ENCODE measurements at places on chromosomes 3 and 15.

DNA sequence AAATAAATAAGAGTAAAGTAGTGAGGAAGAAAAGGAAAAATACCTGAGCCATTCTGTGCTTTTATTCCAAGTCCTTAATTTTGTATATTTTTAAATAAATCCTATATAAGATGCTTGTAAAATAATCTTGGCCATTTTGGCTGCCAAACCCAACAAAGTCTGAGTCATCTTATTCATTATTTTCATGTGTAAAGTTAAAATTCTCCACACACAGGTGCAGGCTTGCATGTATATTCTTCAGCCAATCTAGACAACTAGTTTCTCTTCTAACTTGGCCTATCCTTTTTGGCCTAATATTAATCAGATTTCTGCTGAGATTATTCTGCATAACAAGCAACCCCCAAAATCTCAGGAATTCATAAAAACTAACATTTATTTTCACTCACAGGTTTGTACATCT, 189.8 kb upstream of the ATP11B start:
- no peak for DNase-seq

DNA sequence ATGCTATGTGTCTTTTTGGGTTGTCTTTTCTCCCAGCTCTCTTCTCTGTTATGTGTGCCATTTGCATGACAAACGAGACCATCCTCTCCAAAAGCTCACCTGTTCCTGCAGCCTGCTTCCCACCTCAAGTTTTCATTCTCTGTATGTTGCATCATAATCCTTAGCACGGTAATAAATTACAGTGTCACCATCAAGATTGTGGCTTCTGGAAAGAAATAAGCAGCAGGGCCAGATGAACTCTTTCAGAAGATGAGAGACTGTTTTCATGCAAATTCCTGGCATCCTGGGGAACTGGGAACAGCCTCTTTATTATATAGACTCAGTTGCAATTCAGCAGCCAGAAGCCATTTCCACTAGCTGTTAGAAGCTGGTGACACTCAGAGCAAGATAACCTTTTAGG, 436.7 kb downstream of the EPHB1 start:
- no peak for DNase-seq

- DNase-seq = no peak
These were observed 173.7 kb downstream of the B3GALNT1 start for GRCh38 chr3:160931474-160931873.

GRCh38 chr15:89556413-89557262, 18.6 kb upstream of the TICRR start:
- DNase-seq = peak; percentile 50

DNA sequence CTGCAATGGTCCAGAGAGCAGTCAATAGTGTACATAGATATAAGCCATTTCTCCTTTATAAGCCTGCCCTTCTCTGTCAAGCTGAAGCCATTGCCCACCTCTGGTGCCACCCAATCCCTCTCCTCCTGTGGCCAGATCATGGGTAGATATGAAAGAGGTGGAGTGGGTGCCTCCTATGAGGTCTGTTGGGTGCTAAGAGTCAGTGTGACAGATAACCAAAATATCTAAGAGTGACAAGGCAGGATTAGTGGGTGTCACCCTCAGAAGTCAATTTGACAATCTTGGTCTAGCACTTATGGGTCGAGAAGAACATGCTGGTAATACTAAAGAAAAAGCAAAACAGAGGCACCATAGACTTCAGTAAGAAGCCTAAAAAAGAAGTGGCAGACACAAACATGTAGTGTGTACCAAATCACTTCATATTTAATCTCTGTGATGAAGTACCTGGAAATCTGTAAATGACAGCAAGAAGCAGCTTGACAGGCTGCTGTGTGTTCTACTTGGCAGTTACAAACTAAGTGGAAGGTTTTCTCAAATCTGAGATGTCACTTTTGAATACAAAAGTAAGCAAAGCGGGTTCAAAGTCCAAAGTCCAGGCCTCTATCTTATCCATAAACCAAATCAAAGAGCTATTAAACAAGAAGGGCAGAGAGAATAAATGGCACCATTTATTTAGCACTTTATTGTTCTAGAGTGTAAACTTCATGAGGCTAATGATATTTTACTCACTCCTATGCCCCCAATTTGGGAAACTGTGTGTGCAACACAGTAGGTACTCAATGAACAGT, 118.9 kb upstream of the EOMES start:
- DNase-seq = no peak

DNA sequence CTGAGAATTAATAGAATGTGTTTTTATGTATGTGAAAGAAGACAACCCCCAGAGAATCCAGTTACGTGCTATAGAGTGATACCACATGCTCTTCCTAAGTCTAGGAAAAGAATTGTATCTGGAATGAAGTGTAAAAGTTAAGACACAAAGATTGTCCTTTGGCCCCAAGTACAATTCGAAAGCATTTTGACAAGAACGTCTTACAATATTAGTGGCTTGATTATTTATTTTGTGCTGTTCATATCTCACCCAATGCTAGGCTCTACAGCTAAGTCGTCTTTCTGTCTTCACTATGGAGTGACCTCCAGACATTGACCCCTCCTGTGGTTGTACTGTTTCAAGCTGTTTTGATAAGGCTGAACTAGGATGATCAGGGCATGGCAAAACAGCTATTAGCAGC, 345.7 kb upstream of the C2CD4B start:
- DNase-seq = no peak

- DNase-seq = no peak
These were observed 47.3 kb upstream of the PHLDB2 start for GRCh38 chr3:111811811-111812210.

DNA sequence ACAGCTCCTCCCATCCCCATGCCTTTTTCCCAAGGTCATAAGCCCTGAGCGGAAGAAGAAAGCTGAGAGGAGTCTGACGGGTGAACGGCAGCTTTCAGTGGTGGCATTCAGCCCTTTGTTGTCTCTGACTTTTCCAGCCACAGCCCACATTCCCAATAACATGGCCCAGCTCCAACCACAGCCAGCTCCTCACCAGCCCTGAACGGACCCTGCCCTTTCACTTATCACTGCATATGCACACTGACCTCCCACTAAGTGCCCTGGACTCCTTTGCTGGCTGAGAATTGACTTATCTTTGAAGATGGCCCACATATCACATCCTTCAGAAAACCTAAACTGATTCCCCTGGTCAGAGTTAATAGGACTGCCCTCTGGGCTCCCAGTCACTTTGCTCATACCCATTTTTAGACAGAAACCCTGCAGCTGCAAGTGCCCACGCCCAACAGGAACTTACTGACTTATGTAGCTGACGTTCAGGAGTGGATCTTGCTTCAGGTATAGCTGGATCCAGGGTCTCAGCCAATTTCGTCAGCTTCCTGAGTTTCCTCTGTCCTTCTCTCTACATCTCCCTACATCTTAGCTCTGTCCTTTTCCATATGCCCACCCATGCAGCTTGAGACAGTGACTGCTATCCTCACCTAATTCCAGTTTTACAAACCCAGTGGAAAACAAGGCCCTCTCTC, 348.5 kb upstream of the PROK2 start:
- no peak for DNase-seq

- DNase-seq = no peak
These were observed 33.3 kb upstream of the MRPS22 start for GRCh38 chr3:139310474-139310933.

DNA sequence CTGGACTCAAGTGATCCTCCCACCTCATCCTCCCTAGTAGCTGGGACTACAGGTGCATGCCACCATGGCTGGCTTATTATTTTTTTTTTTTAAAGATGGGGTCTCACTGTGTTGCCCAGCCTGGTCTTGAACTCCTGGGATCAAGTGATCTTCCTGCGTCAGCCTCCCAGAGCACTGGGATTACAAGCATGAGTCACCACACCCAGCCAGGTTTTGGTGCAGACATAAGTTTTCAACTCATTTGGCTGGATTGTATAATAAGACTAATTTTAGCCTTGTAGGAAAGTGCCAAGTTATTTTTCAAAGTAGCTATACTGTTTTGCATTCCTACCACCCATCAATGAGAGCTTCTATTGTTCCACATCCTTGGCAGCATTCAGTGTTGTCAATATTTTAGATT, 32.1 kb downstream of the BUB1B start:
- DNase-seq = no peak

DNA sequence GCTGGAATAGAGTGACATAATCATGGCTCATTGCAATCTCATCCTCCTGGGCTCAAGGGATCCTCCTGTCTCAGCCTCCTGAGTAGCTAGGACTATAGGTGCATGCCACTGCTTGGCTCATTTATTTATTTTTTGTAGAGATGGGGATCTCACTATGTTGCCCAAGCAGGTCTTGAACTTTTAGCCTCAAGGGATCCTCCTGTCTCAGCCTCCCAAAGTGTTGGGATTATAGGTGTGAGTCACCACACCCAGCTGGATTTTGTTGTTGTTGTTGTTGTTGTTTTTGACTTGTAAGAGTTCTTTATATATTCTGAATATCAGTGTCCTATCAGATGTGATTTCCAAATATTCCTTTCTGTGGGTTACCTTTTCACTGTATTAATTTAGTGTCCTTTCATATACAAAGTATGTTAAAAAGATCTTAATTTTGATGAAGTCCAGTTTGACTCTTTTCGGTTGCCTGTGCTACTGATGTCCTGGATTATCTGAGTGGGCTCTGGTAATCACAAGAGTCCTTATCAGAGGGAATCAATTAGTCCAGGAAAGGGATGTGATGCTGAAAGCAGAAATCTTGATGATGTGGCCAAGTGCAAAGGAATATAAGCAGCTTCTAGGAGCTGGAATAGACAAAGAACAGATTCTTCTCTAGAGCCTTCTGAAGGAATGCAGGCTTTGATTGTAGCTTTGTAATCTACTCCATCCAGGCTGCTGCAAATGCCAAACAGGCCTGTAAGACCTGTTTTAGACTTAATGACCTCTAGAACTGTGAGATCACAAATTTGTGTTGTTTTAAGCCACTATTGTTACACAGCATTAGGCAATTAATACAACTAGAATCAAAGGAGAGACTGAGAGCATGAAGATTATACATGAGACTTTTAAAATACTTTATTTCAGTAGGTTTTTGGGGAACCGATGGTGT, 30.2 kb downstream of the NCK1 start:
- peak; percentile 16 for DNase-seq

DNA sequence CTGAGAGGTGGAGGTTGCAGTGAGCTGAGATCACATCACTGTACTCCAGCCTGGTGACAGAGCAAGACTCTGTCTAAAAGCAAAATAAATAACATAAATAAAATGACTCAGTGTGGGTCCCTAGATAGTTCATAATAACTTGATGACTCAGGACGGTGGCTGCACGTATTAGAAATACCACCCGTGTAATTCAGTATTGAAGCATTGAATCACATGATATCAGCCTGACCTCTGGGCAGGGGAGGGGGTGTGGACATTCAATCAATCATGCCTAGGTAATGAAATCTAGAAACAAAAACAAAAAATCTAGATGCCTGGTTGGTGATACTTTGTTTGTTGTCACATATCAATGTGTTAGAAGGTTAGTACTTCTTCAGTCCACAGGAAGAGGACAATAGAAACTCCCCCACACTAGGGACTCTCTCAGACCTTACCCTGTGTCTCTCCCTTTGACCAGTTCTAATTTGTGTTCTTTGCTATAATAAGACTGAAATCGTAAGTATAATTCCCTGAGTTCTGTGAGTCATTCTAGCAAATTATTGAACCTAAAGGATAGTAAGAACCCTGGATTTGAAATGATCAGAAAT, 177.3 kb downstream of the GAP43 start:
- no peak for DNase-seq

- DNase-seq = no peak
These were observed 64.3 kb downstream of the NSUN3 start for GRCh38 chr3:94127115-94127514.

GRCh38 chr3:151875759-151876158, 2.3 kb downstream of the SUCNR1 start:
- no peak for DNase-seq

Data from dermis microvascular lymphatic vessel endothelial cell (primary cell).